ENCODE measurements at places on chromosomes 7 and 10.
A peak's percentile ranks its signal among the peaks of the same experiment; 100 is the strongest.

GRCh38 chr7:4745971-4746919 is 29.2 kb upstream of the AP5Z1 start:
- DNase-seq: no peak

GRCh38 chr10:1961989-1962388 is 224.7 kb upstream of the ADARB2 start:
- DNase-seq: no peak

DNA sequence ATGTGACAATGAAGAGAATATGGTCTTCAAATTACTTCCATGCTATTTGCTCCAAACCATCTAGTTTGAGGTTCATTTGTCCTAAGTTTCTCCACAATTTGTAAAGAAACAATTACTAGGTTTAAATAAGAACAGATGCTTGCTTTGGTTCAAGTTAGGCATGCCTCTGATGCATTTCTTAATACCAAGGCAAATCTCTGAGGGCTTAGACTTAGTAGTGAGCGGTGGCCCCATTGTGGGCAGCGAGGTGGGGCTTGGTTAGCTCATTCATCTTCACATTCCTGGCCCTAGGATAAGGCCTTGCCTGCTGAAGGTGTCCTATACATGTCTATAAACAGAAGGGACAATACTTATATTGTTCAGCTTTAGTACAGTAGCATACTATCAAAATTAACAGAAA is 52.4 kb upstream of the RHEB start:
- DNase-seq: no peak

GRCh38 chr10:102112210-102112817 is 7.9 kb downstream of the LDB1 start:
- DNase-seq: no peak

DNA sequence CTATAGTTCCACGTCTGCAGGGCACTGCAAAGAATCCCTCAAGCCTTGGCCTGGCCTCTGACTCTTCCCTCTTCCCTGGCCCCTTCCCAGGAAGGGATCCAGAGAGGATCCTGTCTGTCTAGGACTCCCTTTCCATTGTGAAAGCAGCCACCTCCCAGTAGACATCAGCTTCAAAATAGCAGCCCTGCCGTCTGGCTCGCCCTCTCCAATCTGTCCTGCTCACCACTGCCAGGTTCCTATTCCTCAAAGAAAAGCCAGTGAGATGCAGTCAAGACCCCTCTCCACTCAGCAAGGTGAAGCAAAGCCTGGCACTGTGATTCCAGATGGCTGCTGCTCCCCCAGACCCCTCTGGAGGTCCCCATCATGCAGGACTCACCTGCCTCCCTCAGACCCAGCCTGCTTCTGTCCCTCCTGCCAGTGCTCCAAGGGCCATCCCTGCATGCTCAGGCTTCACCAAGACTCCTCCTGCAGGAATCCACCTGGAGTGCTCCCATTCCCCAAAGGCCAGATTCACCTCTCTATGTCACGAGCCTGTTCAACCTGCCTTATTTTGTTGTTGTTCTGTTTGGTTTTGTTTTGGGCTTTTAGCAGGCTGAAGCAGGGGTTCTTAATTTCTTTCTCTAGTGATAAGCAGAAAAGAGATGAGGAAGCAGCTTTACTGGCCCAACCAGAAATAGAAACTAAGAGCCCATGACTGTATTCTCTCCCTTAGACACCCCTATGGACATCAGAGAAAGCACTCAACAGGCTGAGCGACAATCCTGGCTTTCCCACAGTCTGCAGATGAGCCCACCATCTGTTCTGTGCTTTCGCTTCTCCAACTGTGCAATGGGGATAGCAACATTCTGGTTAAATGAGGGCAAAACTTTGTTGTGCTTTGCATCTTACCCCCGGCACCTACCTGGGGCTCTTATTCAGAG is 305.1 kb downstream of the GRID1 start:
- DNase-seq: no peak

DNA sequence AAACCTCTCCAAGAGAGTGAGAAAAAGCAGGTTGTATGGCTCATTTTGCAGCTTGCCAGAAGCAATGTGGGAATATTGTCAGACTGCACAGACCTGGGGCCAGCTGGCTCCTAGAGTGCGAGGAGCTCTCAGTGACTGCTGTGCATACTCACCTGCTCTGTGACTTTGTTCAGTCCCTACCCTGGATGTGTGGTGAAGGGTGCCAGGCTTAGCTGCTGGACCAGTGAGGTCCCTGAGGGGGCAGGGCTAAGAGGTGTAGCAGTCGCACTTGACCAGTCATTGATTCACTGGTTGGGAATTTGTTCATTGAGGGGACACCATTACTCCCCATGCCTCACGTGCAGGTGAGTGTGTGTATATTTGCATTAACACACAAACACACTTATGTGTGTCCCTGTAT is 60.1 kb downstream of the IKZF1 start:
- DNase-seq: no peak

DNA sequence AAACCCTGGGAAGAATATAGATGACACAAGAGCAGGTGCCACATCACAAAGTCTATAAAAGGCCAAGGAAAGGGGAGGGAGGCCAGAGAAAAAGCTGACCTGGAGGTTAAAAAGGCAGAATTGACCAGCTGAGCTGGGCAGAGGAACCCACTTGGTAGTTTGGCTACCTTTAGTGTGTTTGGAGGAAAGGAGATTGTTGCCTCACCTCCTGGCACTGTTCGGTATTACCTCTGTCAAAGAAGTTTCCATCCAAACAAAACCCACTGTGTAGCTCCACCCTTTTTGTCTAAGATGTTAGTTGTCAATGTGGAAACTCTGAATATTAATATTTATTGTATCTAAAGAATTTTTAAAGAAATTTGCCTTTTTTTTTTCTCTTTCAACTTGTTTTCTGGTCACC is 23.4 kb downstream of the ENTPD7 start:
- no peak for DNase-seq

DNA sequence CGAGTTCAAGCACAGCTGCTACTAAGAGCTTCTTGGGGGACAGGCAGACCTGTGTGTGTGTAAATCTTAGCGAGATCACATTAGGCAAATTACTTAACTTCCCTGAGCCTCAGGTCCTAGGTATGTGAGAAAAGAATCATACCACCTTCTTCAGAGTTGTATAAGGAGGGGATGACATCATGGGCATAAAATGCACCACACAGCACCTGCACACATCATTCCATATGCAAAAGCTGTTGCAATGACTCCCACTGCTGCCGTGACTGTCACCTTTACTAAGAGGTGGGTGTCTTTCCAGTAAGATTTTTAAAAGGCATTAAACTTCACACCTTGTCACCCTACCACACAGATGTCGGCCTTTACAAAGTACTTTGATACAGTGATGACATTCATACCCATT is 146.0 kb downstream of the FANK1 start:
- no peak for DNase-seq

DNA sequence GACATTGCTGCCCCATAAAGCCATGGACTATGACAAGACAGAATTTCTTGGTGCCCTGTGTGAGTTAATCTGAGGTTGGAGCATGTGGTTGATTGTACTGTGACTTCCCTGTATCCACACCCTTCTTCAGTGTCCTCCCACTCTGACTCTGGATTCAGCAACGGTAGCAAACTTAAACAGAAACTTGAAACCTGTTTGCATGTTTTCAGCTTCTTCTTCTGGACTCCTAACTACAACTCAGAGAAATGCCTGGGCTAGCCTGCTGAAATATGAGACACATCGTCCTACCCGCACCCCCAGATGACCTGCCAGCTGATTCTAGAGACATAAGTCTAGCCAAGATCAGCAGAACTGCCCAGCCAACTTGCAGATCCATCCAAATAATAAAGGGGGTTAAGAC is 78.4 kb downstream of the IPMK start:
- no peak for DNase-seq

GRCh38 chr10:129516846-129517679 is 50.0 kb downstream of the MGMT start:
- DNase-seq: no peak

DNA sequence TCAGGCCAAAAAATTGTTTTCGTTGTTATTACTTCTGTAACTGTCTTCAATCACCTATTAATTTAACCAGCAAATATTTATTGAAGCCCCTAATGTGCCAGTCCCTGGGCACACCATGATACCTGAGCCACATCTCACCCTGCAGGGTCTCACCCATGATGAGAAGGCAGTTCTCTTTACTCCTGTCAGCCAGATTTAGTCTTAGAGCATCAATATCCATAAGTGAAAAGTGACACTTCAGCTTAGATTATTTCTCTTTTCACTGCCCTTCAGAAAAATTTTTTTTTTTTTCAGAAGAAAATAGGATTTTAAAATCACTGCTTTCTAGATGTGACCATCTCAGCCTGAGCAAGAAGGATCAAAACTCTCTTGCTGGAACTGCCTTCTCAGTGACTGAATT is 258.6 kb upstream of the NFE2L3 start:
- DNase-seq: no peak

DNA sequence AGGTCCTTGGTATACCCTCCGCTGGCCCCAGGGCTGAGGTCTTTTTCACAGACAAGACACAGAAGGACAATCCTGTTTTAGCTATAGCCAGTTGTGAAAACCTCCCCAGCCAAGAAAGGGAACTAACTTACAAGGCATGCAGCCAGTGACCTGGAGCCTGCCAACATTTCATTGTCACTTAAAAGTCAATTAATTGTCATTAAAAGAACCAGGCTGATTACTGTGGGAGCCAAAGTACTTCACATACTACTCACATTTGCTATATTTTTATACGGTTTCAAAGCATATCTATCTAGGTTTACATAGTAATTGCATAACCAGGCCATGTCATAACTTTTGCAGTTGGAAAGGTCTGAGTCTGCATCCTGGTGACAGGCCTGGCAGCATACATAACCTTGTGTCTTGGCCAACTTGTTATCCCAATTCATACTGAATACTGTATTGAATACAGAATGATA is 31.1 kb downstream of the NRBF2 start:
- DNase-seq: no peak

DNA sequence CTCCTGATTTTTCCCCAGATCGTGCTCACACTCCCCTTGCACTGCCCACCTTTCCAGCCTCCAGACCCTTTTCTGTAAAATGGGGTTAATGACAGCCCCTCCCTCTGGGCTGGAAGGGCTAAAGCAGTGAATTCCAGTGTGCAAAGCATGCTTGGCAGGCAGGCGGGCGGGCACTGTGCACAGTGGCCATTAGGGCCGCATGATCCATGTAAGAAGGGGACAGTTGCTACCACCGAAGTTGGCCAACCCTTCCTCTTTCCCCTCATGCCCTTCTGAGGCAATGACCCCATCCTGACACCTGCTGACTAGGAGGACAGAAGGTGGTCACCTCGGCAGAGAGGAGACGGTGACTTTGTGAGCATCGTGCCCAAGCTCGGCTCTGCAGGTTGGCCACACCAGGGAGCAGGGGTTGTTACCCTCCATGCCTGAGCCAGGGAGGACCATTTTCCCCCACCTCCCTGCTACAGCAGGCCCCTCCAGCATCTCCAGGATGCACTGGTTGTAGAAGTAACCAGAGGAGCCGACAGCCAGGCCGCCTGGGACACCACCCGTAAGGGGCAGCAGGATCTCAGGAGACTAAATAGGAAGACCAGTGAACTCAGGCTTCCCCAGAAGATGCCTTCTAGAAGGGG is 166.4 kb downstream of the SLIT1 start:
- no peak for DNase-seq

DNA sequence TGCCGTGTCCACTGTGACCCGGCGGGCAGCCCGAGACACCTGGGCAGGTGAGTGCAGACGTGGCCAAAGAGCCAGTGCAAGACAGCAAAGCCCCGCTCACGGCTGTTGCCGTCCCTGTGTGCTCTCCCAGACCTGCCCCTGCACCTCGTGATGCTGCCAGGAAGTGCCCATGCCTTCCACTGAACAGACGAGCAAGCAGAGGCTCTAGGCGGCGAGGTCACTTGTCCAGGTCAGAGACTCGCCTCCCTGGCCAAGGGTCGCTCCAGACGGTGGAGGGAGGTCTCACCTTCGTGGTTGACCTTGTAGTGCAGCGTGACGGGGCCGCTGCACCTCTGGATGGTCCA is 78.2 kb upstream of the GNA12 start:
- DNase-seq: no peak

- DNase-seq: no peak
These were observed 26.1 kb downstream of the INPP5A start for GRCh38 chr10:132563485-132564248.

GRCh38 chr10:35564341-35564968 is 40.7 kb upstream of the GJD4 start:
- no peak for DNase-seq

GRCh38 chr7:47153058-47153457 is 428.9 kb downstream of the TNS3 start:
- DNase-seq: peak; percentile 64

GRCh38 chr7:83065714-83066113 is 97.0 kb downstream of the PCLO start:
- no peak for DNase-seq

- no peak for DNase-seq
These were observed 39.5 kb upstream of the SLF2 start for GRCh38 chr10:100873146-100873826.

- peak; percentile 77 for DNase-seq
These were observed 1.2 kb upstream of the LZTS2 start for GRCh38 chr10:100998183-100998990.

GRCh38 chr10:33760056-33760943 is 425.8 kb upstream of the NRP1 start:
- no peak for DNase-seq

DNA sequence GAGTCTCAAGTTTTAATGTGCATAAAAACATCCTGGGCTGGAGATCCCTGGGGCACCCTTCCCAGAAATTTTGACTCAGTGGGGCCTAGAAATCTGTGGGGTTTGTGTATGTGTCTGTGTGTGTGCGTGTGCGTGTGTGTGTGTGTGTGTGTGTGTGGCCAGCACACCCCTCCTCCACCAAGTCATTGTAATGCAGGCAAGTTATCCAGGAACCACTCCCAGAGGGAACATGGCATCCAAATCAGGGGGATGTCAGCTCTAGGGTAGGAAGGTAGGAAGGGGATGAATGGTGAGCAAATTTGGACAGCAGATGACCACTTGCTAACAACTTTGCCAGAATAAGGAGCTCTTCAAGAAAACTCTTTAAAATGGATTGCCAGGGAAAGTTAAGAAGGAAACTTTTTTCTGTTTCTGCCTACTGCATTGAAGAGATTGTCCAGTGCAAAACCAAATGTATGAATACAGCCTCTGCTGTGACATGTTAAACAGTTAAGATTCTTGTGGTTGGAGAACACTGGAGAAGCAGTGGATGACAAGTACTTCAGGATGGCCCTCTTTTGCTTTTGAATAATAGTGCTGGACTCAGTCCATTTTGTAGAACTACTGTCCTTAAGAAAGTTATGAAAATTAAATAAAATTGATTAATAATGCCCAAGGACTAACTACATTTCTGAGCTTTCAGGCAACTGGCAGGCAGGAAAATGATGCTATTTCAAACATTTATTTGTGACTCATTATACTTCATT is 12.3 kb downstream of the STAMBPL1 start:
- no peak for DNase-seq

DNA sequence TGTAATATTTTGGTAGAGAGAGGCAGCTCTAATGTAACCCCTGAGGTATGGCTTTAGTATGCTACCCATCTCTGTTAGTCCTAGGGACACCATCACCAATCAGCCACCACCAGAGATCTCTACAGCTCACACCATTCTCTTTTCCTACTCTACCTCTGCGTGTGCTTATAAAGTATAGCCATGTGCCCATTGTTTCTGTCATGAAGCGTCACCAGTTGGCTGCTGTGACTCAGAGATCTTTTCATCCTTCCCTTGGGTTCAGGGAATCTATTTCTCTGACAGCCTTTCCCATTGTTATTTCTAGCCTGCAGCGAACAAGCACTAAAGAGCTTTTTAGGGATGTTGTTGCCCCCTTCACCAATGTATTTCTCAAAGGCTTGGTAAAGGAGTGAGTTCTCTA is 103.3 kb downstream of the TPST1 start:
- no peak for DNase-seq
